ENCODE measurements at places on chromosomes 4 and X. TPM values are rescaled to one million over a fixed set of nuclear protein-coding genes. Genes with fewer than 3 reads are reported as not detected.

Gene MRPL1
- total RNA-seq, result 43.2 TPM

Gene BEX5
- total RNA-seq, result 2.1 TPM

Gene FAM236A
- total RNA-seq, result not detected

Gene TMSB15C
- 4.6 TPM for total RNA-seq

Gene ADH1A
- total RNA-seq, result not detected

Gene SLC16A2
- not detected for total RNA-seq

Gene NEUROG2
- not detected for total RNA-seq

Gene CENPVL2
- total RNA-seq, result not detected

DNA sequence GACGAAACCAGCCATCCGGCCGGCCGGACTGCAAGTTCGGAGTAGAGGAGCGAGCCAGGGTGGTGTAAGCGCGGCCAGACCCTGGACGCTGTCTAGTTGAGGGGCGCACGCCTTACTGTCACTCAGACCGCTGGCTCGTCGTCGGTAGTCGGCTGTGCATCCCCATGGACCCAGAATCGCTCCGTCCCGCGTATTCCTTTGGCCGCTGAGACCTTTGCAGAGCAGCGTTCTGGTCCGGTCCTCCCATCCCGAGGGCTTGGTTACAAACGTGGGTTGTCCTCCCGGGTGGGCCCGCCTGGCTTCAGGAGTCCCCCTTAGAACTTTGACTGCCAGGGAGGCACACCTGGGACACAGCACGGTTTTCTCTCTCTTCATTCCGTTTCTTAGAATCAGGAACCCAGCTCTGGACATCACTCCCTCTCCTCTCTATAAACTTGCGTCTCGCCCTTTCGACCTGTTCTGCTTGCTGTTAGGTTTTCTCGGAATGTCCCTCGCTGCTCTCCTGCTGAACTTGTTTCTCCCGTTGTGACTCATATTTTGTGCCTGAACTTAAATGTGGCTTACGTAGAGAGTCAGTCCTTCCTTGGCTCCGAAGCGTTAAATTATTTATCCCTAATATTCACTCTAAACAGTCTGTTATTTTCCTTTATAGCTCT lies 672 bp downstream of the PGM2 start:
- peak; percentile 49 for DNase-seq

GRCh38 chr4:17698116-17698515 lies 83.3 kb downstream of the FAM184B start:
- no peak for DNase-seq

DNA sequence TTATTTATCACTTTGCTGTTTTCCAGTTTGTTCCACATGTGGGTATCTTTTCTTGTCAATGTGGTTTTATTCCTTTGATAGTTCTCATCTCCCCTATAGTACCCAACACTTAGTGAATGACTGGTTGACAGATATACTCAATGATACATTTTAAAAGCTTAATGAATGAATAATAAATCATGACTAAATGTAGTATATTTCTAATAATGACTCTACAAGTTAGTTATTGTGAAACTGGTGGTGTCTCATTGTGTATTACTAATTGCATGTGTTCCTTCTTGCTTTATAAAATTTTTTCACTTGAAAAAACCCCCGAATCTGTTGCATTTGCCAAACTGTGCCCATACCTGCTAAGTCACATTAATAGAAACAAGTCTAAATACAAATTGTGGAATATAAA lies 95.4 kb downstream of the MBNL3 start:
- DNase-seq, result no peak

- DNase-seq, result no peak
These were observed 33.4 kb downstream of the PHOX2B start for GRCh38 chr4:41715155-41715554.

DNA sequence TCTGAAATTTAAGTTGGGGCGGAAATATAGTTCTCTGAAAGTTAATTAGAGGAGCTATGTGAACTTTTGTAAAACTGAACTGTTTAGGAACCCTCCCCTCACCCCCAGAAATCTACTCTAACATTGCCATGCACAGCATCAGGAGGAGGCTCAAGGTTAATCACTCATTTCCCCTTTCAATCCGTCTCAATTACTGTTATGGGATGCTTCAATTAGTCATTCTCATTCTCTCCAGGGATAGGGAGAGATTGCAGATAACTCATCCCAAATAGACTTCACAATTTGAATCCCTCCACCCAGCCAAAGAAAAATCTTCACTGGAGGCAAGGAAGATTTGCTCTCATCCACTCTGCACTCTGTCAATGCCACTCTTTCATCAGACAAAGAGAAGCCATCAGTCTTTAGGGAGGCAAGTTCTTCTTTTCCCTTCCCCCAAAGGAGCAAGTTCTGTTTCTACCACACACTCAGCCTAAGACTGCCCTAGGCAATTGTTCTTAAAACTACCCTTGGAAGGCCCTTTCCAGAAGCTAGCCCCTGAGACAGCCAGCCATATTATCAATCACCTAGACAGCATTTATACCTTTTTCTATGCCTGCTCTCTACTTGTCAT lies 140.4 kb downstream of the SLC10A7 start:
- no peak for DNase-seq

- DNase-seq, result no peak
These were observed 326.4 kb downstream of the TENM3 start for GRCh38 chr4:182569561-182569960.

DNA sequence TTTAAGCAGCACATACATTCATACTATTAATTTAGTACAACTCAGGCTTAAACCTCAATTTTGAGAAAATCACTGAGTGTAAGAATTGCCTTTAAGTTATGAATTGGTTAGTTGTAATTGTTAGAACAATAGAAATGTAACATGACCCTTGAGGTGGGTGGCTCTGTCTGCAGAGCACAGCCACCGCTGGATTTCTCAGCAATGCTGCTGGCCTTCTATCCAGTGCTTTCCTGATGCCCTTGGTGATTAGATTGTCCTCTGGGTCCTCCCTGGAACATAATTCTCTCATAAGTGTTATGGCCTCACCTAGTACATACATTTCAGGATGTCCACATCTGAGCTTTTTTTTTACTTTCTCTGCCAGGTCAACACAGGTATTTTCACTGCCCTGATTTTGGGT lies 213.2 kb downstream of the SLC7A11 start:
- no peak for DNase-seq

Measured in activated CD8-positive, alpha-beta memory T cell treated with anti-CD3 and anti-CD28 coated beads, Interleukin-2, amount 10 ng/mL, durations not matched to agents 7 days and 5 days (primary cell).